ENCODE measurements at places on chromosomes 1 and 21.

- peak; percentile 4 for DNase-seq
These were observed 61.5 kb upstream of the RAVER2 start for GRCh38 chr1:64683419-64683818.

GRCh38 chr21:38083535-38083934, 167.3 kb upstream of the KCNJ6 start:
- no peak for DNase-seq

DNA sequence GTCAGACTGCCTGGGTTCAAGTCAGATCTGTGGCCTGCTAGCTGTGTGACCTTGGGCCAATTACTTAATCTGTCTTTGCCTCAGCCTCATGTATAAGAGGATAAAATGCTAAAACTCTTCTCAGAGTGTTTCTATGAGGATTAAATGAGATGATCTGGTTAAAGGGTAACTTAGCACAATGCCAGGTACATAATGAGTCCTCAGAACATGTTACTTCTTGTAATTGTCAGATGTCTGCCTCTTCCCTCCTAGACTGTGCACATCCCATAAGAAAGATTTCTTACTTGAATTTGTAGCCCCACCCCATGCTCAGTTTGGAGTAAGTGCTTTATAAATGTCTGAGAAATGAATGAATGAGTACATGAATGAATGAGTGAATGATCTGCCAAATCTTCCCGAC, 34.6 kb upstream of the HIVEP3 start:
- DNase-seq, result no peak

DNA sequence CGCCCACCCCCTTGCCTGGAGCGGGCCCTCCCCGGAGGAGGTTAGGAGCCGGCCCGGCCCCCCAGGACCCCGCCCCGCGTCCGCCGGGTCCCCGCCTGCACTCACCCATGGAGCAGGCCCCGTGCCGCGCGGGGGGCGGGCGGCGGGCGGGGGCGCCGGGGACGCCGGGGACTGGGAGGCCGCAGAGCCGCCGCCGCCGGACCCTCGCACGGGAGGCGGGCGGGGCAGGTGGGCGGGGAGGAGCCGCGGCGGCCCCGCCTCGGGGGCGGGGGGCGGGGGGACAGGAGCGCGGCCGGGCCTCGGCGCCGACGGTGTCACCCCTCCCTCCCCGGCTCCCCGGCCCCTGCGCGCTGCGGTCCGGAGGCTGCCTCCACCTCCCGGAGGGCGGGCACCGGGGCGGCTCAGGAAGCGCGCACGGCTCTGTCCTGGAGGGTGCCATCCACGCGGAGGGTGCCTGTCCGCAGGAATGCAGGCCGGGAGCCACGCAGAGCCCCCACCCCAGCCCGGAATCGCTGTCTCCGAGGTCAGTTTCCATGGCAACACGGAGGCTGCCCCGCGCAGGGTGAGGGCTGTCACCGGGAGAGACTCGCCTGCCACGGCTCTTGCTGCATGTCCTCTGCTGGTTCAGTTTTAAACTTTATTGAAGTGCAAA, 5.9 kb upstream of the PLEKHG5 start:
- peak; percentile 75 for DNase-seq

GRCh38 chr1:234970731-234971476, 157.7 kb downstream of the TOMM20 start:
- DNase-seq, result peak; percentile 71

DNA sequence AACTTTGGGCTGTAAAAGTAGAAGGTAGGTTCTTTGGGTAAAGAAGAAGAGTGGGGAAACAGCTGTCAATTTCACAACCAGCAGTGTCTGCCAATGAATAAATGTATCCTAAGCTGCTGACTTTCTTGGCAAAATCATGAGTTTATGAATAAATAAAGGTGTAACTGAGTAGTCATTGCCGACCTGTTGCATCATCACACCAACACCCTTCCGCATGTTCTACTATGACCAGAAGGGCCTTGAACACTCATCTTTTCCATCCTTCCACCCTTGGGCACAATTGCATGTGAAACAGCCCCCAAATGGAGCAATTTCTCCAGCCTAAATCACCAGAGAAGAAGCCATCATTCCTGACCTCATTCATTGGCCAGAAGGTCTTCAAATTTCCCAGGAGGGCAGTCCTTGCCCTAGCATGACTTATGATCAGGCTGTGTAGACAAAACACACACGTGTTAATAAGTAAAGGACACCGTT, 31.2 kb upstream of the QSOX1 start:
- DNase-seq, result no peak

DNA sequence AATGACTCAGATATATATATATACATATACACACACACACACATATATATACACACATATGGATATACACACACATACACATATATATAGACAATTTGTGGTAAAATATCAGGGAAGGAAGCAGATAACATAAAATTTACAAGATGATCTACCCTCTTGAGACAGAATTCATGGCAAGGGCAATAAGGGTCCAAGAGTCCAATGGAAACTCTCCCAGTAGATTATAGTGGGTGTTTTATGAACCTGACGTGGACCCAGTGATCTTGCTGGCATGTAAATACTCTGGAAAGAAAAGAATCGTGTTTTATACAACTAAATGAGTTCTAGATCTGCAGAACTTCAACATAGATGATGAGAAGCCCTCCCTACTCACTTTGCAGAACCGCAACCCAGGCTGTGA, 49.3 kb downstream of the DENND1B start:
- no peak for DNase-seq

- no peak for DNase-seq
These were observed 463 bp downstream of the PRPF3 start for GRCh38 chr1:150321826-150322166.

DNA sequence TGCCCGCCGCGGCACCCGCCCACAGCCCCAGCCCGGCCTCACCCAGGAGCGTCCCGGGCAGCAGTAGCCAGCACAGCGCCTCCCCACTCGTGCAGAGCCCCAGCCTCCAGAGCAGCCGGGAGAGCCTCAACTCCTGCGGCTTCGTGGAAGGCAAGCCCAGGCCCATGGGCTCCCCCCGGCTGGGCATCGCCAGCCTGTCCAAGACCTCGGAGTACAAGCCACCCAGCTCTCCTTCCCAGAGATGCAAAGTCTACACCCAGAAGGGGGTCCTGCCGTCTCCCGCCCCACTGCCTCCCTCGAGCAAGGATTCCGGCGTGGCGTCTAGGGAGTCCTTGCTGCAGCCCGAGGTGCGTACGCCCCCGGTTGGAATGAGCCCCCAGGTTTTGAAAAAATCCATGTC, 531.2 kb downstream of the KIF26B start:
- DNase-seq, result no peak

GRCh38 chr1:63049135-63049534, 265.2 kb downstream of the ATG4C start:
- DNase-seq, result no peak

DNA sequence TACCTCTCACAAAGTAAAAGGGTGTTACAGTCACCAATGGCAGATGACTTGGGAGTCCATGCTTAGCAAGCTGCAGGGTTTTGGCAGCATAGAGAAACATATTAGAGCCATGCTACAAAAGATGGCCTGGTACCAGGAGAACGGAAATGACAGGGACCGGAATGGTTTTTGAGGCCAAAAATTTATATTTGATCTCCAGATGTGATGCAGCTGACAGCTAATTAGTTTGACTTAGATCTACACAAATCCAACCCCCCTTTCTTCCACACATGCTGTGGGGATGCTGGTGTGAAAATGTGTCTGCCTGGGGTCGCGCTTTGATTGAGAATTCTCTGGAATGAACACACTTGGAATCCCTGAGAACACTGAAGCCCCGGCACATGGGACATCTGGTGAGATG, 26.5 kb downstream of the SYF2 start:
- no peak for DNase-seq

GRCh38 chr1:194339471-194339870, 1153.1 kb upstream of the B3GALT2 start:
- DNase-seq, result no peak

- DNase-seq, result no peak
These were observed 7.1 kb upstream of the TMEM240 start for GRCh38 chr1:1547476-1547875.

GRCh38 chr1:169108223-169108622, 1.7 kb downstream of the ATP1B1 start:
- DNase-seq, result peak; percentile 38

DNA sequence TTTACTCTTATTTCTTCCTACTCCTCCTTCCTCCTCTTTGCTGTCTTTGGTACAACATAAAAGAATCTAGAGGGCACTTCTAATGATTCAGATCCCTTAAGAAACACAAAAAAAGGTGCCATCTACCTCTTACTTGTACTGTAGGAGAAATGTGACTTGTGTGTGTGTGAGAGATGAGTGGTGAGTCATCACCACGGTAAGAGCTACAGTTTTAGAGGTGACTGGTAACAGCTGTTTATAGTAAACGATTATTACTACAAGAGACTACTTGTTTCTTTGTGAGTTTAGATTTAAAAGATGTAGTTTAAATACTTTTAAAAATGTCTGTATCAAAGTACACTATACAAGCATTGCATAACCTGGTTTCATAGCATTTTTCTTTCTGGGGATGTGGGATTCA, 40.4 kb downstream of the SLC35D1 start:
- DNase-seq, result no peak

DNA sequence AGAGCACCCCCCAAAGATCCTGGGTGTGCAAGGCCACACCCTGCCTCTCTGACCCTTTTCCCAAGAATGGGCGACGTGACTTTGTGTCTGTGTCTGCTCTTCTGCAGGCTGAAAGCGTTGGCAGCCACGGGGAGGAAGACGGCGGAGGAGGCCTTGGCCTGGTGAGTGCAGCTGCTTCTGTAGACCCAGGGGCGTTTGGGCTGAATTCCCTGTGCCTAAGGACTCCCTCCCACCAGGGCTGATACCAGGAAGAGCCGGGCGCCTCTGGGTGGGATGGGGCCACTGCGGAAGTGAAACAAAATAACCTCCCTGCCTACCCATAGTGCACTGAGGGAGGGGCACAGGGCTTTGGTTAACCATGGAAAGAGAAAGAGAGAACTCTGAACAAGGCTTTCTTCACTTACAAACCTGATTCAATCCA, 2.5 kb downstream of the UBASH3A start:
- no peak for DNase-seq

DNA sequence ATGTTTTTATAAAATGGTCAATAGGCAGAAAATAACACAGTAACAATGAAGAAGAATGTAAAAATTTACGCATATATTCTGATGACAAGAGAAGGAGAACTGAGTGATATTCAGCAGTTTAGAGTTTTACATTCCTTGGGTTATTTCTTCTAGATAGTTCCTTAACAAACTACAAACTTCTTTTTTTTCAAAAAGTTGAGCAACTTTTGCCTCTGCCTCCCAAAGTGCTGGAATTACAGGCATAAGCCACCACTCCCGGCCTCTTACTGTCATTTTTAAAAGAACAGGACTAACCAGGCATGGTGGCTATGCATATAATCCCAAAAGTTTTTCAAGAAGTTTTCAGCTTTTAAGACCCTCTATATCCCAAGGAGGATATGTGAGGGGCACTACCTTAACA, 32.9 kb downstream of the ARNT start:
- no peak for DNase-seq

DNA sequence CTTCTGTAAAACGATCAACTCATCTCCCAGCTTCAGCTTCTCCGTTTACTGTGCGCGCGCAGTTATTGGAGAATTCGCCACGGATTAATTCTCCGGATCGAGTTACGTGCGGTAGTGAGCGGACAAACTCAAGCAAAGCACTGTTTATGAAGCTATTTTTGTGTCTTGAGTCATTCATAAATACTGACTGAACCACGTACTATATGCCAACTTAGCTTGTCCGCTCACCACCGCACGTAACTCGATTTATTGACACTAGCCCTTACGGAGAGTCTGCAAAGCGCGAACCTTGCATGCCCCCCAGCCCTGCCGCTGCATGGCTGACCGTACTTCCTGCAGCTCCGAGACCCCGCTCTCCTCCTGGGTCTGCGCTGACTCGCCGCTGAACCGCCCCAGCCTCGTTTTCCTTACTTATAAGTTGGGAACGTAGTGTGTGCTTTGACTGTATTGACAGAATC, 773 bp downstream of the CHD1L start:
- DNase-seq, result no peak

DNA sequence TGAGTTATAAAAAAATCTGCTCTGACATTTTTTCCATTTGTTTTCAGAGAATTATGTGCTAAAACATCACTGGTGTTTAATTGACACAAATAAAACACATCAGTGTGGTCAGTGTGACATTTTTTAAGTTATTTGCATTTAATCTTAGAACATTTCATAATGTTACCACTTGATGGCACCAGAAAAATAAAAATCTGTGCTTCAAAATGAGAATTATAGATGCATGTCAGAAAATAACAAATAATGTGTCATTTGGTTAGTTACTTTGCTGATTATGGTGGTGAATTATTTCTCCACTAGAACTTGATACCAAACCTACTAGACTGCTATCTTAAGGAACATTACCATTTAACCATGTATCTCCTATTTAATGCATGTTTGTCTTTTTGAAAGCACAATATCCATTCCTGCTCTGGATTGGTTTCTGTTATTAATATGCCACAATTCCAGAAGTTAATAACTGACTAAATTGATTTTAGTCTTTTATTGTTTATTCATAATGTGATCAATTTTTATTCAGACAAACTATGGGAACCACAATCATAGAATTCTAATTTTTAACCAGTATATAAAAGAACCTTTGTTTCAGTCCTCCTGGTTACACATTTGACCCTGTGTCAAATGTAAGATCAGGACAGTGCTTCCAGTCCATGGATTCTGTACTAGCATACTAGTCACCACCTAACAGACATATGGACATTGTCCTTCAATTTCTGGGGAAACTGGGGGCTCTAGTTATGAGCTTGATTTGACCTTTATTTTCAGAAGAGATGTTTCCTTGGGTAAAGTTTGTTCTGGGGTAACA, 81.0 kb downstream of the RPS6KC1 start:
- peak; percentile 19 for DNase-seq

GRCh38 chr1:53197291-53198200, 922 bp downstream of the CPT2 start:
- DNase-seq, result no peak

GRCh38 chr1:162006081-162006480, 17.6 kb downstream of the OLFML2B start:
- DNase-seq, result no peak

DNA sequence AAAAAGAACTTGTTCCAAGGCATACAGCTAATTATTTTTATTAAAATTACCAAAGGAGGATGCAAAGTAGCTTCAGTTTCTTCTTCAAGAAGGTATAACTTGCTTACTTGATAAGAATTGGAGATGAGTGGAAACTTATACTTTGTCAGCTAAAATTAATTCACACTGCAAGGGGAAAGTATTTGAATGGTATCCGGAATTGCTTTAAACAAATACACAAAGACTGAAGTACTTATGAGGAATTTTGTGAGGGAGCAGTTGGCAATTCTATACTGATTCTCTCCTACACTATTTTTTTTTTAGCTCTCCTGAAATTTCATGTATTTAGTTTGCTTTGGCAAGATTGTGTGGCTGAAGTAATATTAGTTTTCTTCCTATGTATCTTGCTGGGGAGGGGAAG, 39.2 kb upstream of the GRIK1 start:
- DNase-seq, result no peak

GRCh38 chr1:18913065-18913835, 10.9 kb upstream of the ALDH4A1 start:
- peak; percentile 70 for DNase-seq

GRCh38 chr1:22916471-22916820, 56.2 kb downstream of the LACTBL1 start:
- DNase-seq, result peak; percentile 11

GRCh38 chr21:42833439-42833815, 45.9 kb downstream of the WDR4 start:
- DNase-seq, result peak; percentile 63

GRCh38 chr1:31633117-31633516, 11.6 kb downstream of the PEF1 start:
- peak; percentile 41 for DNase-seq
